ENCODE measurements at places on chromosomes 1 and 21.
A peak's percentile ranks its signal among the peaks of the same experiment; 100 is the strongest.

DNA sequence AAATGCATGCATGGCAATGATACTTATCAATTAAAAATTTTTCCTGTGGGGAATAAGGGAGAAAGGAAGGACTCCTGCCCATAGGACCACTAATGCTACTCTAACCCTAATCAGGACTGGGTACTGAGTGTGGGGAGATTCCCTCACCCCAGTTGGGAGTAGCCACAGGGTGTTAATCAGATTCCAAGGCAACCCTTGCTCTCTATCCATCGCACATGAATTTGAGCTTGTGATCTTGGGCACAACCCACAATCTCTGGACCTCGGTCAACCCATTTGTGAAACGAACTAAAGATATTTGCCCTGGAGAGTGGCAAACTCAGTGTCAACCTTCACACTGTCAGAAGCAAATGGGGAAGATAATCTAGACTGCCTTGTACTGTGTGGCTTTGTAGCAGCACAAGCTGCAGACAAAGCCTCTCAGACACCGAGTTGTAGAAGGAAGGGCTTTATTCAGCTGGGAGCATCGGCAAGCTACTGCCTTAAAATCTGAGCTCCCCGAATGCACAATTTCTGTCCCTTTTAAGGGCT lies 69.5 kb downstream of the SERINC2 start:
- no peak for DNase-seq

- DNase-seq: no peak
Measured at GRCh38 chr1:31674626-31675025, 29.2 kb downstream of the COL16A1 start.

DNA sequence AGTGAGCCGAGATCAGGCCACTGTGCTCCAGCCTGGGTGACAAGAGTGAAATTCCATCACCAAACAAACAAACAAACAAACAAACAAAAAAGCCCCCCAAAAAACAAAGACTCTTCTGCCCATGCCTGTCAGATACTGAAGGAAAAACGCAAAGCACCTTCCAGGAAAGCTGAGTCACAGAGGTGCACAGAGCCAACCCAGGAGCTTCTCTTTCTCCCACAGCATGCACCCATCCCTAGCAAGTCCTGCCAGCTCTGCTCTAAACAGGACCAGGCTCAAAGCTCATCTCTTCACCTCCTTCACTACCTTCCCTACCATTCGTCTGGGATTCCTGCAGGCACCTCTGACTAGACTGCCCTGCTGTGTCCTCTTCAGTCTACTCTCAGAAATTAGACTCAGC lies 46.5 kb downstream of the ETS2 start:
- no peak for DNase-seq

GRCh38 chr1:54352755-54353154 lies 53.4 kb downstream of the SSBP3 start:
- DNase-seq: no peak

DNA sequence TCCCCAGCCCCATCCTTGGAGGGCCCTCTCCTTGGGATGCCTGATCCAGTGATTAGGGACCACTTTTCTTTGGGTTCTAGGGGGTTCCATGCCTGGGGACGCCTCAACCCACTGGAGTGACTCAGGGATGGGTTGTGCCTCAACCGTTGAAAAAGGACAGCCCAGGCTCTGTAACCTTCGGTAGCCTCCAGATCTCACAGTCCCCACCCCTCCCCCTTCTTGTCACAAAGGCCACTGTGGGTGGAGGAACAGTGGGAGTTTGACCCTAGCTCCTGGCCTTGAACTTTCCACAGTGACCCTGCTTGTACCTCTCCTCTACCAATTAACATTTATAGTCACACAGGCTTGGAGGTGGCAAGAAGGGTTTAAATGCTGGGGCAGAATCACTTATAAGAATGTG lies 2.6 kb upstream of the RORC start:
- no peak for DNase-seq

- no peak for DNase-seq
Measured at GRCh38 chr1:11024874-11025203, 12.4 kb downstream of the TARDBP start.

GRCh38 chr21:41460578-41461527 lies 34.8 kb downstream of the MX1 start:
- DNase-seq: peak; percentile 35

- no peak for DNase-seq
Measured at GRCh38 chr1:219143735-219144134, 29.9 kb upstream of the LYPLAL1 start.

DNA sequence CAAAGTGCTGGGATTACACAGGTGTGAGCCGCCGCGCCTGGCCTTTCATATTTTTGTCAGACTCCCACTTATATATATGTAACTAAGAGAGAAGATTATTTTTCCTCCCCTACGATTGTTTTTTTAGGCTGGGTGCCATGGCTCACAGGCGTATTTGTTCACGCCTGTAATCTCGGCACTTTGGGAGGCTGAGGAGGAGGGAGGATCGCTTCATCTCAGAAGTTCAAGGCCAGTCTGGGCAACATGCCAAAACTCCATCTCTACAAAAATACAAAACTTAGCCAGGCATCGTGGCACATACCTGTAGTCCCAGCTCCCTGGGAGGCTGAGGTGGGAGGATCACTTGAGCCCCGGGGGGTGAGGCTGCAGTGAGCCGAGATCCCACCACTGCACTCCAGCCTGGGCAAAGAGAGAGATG lies 23.9 kb upstream of the ITLN2 start:
- DNase-seq: no peak

DNA sequence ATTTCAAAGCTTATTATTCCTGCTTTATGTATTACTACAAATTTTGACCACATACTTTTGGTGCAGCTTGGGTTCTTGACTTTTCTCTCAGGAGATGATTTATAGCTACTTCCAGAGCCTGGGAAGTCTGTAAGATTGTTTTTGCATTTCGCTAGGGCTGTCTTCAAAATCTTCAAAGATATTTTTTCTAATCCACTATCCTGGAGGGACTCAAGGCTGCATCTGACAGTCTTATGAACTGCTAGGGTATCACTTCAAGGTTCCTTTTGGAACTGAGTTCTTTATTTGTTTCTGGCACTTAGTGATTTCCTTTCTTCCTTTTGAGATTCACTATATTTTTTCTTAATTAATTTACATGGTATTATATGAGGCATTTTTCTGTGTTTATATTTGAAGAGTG lies 90.0 kb upstream of the LYPLAL1 start:
- no peak for DNase-seq

DNA sequence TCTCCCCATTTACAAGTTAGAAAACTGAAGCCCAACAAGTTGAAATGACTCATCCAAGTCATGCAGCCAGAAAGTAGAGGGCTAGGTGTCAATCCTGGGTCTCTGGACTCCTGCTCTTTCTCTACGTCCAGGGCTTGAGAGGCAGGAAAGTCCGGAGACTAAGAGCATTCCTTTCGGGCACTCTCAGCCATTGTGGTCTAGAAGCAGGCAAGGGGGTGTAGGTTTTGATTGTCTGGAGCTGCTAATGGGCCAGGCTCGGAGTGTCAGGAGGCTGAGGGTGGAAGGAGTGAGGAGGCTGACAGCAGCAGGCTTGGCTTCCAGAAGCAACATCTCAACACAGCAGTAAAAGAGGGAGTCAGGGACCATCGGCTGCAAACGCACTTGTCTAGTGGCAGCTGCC lies 107.6 kb upstream of the KLHDC7A start:
- DNase-seq: no peak

GRCh38 chr1:209729436-209729835 lies 24.8 kb downstream of the HSD11B1 start:
- no peak for DNase-seq

GRCh38 chr1:236122176-236122575 lies 20.2 kb upstream of the GPR137B start:
- no peak for DNase-seq

GRCh38 chr1:199287647-199288046 lies 648.8 kb downstream of the PTPRC start:
- no peak for DNase-seq

DNA sequence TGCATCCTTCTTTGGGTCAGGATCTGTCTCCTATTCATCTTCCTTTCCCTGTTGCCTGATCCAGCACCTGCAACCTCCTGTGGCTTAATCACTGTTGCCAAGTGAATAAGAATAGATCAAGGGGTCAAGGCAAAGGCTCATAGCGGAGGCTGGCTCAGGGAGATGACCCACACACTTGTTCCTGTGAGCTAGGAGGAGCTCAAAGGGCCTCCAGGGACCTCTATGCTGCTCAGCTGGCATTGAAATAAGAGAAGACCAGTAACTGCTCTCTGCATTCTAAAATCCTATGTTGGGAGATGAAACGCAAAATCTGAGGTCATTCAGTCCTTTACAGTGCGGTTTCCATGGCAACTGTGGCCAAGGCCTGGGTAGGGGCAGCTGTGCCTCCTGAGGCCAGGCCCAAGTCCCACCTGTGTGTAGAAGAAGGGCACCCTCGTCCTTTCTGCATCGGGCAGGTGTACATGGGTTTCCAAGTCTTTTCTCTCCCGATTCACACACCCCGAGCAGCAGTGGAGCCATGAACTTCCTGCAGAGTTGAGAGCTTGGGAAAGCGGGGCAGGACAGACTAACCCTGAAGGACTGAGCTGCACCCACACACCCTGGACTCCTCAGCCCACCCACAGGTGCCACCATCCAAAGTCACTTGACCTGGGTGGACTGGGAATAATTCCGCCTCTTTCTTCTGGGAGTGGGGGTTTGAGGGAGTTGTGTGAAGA lies 27.8 kb upstream of the STUM start:
- DNase-seq: no peak

DNA sequence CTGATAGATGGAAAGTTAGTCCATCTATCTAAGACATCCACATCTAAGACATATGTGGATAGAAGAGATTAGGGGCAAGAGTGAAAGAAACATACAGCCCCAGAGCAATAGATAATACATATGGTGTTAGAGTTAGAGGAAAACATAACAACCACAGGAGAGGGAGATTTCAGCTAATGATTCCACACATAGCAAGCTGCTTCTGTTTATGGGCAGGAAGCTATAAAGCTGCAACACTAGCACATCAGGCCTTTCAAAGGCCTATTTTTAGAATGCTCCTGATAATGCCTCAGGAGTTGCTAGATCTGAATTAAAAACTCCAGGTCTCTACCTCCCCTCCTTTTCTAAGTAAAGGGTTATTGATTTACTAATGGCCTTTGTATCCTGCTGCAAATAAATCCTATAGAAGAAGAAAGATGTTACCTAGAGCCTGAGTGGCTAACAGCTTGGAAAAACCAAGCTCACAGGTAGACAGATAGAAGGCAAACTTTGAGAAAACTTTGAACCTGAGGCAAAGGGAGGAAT lies 36.1 kb downstream of the BRINP2 start:
- DNase-seq: no peak

GRCh38 chr1:28136922-28137613 lies 39.4 kb downstream of the PTAFR start:
- DNase-seq: no peak

DNA sequence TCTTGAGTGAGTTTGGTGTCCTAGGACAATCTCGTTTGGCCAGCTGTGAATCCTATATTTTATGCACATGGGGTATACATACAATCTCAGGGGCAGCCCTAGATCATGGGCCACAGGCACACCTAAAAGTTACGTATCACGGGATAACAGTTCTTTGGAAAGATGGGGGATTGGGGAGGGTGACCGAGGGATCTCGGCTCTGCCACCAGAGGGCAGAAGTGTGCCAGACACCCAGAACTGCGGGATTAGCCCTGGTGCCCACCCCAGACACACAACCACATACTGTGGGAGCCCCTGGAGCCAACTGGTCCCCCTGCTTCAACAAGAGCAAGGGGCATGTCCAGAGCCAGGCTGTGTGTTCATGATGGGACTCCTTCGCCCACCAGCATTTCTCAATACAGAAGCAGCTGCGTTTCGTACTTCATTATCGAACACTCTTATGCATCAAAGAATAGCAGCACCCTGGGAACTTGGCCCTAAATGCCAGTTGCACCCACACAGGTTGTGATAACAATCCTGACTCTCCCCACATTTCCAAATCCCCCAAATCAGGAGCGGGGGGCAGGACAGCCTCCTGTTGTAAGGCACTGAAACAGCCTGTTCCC lies 37.4 kb downstream of the TMCO4 start:
- no peak for DNase-seq

DNA sequence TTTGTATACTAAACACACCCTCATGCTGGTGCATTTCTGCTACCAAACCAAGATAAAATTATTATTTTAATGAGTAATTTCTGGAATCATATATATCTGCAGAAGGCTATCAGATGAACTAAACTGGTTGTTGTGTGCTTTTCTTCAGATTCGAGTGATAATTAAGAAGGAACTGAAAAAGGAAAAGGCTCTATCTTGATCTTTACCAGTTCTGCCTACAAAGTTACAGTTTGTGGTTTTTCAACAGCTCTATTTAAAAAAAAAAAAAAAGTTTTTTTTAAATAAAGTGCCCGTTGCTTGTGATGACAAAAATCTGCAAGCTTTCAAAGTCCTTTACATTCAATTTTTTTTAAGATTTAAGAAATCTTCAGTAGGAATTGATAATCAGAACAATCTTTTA lies 13.6 kb downstream of the DENND1B start:
- DNase-seq: no peak

- DNase-seq: no peak
Measured at GRCh38 chr1:37353871-37354270, 120.5 kb upstream of the ZC3H12A start.

GRCh38 chr1:234135501-234135900 lies 231.0 kb downstream of the SLC35F3 start:
- DNase-seq: no peak

DNA sequence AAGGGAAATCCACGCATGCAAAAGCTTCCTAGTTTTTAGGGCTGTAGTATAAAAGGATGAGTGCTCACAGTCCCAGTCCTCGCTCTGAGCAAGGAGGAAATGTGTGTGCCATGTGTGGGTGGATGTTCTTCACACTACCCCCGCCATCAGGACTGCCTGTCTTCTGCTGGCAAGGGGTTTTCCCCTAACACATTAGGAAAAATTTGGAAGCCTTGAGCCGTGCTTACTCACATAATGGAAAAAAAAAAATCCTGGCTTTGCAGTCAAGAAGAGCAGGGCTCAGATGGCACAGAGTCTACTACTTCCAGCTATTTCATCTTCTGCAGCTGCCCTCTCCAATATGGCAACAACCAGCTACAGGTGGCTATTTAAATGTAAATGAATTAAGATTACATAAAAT lies 363.1 kb downstream of the PLPP3 start:
- no peak for DNase-seq

DNA sequence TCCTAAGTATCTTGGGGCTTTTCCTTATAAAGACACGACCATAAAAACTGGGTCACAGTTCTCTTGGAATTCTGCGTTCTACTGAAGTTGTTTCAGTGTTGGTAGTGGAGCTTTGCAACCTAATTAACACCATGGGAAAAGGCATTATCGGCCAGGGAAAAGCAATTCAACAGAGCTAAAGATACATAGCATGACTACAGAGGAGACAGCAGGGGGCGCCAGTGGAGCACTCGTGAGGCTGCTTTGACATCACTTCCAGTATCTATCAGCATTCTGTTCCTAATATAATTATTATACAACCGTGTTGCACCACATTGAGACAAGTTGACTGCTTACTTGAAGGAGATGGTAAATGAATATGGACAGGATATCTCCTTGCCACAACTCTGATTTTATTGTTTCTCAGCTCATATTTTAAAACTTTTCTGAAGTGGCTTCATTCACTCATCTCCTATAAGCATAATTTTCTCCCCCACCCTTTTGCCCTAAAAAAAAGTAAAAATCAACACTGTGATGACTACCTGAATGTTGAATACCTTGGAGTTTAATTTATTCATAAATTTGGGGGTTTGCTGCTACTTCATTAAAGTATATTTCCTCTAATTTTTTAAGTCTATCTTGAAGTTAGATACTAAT lies 39.4 kb downstream of the ZP4 start:
- no peak for DNase-seq
